ENCODE measurements at places on chromosomes 2 and 18.

GRCh38 chr2:953408-953807, 2.8 kb downstream of the SNTG2 start:
- no peak for DNase-seq

DNA sequence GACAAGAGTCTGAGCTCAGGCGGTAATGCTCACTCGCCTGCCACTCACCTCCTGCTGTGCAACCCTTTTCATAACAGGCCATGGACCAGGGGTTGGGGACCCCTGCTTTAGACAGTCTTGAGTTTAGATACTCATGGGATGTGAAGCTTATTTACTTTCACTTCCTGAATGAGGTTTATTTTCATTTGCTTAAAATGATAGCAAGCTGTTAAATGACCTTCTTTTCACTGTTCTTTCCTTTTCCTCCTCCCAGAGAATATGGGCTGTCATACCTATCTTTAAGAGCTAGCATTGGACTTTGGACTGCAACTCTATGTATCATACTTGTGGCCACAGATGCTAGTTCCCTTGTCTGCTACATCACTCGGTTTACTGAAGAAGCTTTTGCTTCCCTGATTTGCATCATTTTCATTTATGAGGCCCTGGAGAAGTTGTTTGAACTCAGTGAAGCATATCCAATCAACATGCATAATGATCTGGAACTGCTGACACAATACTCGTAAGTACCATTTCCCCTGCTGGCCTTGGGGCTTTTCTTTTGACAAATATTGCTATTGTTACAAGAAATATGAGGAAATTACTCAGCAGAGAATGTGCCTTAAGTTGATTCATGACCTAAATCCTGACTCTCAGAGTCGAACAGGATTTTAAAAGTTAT, 168.5 kb downstream of the DPP4 start:
- DNase-seq = no peak

GRCh38 chr2:88022669-88022921, 6.2 kb upstream of the RNU2-63P start:
- DNase-seq = no peak

DNA sequence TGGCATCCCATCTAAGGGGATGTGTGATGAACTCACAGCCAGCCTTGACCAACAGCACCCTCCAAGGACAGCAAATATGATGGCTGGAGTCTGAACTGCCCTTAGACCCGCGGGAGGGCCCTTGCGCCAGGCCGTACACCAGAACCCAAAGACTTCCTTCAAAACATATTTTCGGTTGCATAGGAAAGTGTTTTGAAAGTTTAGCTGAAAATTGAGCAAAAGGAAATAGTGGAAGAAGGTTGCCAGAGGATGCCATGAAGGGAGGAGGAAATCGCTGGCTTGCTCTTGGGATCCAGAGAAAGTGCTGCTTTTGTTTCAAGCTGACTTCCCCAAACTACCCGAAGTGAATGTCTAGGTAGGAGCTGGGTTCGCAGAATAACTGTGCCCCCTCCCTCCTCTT, 61.3 kb downstream of the IL1R2 start:
- no peak for DNase-seq

DNA sequence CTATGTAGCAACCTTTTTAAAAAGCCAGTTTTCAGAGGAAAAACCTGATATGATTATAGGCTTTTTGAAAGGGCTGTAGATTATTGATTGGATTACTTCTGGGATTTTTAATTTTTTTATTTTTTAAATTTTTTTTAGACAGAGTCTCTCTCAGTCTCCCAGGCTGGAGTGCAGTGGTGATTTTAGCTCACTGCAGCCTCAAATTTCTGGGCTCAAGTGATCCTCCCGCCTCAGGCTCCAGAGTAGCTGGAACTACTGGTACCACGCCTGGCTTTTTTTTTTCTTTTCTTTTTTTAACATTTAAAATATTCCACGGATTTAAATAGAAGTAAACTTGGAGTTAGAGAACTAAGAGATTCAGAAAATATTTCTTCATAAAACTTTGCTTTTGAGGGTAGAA, 1.2 kb downstream of the MRPL19 start:
- DNase-seq = no peak

GRCh38 chr2:20027705-20028434, 15.4 kb upstream of the MATN3 start:
- DNase-seq = no peak

DNA sequence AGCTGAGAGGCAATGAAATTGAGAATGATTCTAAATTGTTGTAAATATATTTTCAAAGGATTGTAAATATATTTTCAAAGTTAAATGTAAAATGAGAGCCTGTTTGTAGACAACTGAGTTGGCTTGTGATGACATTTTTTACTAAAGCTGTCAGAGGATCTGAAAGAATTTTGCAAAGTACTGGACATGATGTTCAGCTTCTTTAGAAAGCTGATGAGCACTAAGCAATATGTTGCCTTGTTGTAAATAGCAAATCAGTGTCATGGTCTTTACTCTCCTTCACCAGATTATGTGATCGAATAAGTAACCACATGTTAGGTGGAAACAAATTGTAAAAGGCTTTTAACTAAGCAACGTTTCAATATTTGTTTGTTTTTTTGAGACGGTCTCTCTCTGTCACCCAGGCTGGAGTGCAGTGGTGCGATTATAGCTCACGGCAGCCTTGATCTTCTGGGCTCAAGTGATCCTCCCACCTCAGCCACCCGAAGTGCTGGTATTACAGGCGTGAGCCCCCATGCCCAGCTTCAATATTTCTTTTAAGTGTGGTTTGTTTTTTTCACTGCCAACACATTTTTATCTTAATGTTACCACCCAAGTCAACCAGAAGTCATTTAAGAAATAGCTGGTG, 44.0 kb downstream of the E2F6 start:
- no peak for DNase-seq

GRCh38 chr2:157363612-157364101, 38.0 kb upstream of the ERMN start:
- DNase-seq = no peak

GRCh38 chr2:118846442-118846952, 951 bp downstream of the EN1 start:
- DNase-seq = no peak

DNA sequence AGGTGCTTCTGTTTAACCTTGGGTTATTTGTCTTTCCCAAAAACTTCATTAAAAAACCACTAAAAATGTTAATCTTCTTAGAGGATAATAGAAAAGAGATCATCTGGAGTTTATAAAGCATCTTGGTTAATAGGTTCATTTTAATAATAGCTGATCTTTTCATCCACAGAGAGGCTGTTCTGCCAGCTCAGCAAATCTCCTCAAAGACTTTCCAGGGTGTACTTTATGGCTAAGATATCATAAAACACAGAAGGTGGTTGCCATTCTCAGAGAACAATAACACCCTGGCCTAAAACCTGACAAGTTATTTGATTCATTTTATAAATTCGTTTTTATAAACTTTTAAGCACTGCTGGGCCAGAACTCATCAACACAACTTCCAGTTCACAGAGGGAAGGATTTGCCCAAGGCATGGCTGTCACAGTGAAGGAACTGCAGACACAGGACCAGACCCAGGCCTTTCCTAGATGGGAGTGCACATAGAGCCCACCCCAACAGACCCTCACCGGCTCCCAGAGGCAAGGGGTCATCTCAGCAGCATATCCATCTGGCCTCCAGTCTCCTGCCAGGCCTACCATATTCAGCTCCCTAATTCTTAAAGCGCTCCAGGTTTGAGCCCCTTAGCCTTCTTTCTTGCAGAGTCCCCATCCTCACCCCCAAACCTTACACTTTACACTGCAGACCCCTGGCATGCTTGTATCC, 203.4 kb upstream of the RAB6C start:
- no peak for DNase-seq

DNA sequence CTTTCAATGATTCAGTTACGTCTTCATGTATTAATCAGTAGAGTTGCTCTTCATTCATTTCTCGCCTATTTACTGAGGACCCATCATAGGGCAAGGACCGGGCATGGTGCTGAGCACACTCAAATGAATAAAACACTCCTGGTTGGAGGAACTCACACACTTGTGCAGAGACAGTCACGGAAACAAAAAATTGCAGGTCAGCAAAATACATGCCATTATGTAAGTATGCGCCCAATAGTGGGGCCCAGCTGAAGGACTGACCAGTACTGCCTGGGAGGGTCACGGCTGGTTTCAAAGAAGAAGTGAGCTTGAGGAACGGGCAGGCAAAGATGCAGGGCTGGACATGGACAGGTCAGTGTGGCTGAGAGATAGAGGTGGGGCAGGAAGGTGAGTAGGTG, 102.9 kb downstream of the DDX1 start:
- DNase-seq = no peak

DNA sequence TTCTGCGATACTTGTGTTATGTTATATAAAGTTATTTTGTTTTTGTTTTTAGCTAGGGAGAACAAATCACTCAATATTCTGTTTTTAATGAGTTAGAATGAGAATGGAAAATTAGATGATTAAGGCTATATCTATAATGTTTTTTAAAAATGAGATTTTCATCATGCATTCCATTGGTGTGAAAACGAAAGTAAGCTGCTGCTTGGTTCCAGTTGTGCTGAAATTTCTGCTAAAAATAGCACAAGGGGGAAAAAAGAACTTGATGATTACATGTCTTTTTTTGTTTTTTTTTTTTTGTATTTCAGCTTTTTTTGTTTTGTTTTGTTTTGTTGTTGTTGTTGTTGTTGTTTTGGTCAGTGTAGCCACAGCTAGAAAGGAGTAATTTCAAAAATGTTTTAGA, 242.6 kb upstream of the KCNJ3 start:
- DNase-seq = no peak

- no peak for DNase-seq
These were observed 60.9 kb upstream of the SIX2 start for GRCh38 chr2:45070113-45070652.

Measured in stimulated activated CD4-positive, alpha-beta T cell treated with anti-CD3 and anti-CD28 coated beads, TNF-alpha, amount 100 ng/mL, for 1 hour (primary cell).